ENCODE measurements at places on chromosomes 12 and 14.
A peak's percentile ranks its signal among the peaks of the same experiment; 100 is the strongest.

DNA sequence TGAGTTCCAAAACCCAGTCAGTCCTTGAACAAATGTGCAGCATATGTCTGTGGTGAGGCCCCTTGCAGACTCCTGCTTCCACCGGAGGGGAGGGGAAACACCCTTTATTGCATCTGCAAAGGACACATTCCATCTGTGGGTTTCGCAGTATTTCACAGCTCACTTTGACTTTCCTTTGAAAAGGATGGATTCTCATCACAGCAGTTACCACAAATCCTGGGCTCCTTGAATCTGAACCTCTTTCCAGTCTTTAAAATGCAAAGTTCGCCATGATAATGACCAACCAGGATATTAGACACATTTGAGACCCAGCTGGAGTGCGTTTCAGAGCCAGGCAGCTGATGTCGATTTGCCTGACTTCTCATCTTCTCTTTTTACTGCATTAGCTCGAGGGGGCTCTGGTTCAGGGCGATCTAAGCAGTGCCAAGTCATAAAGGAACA, 242.4 kb downstream of the SLC15A4 start:
- DNase-seq, result no peak

DNA sequence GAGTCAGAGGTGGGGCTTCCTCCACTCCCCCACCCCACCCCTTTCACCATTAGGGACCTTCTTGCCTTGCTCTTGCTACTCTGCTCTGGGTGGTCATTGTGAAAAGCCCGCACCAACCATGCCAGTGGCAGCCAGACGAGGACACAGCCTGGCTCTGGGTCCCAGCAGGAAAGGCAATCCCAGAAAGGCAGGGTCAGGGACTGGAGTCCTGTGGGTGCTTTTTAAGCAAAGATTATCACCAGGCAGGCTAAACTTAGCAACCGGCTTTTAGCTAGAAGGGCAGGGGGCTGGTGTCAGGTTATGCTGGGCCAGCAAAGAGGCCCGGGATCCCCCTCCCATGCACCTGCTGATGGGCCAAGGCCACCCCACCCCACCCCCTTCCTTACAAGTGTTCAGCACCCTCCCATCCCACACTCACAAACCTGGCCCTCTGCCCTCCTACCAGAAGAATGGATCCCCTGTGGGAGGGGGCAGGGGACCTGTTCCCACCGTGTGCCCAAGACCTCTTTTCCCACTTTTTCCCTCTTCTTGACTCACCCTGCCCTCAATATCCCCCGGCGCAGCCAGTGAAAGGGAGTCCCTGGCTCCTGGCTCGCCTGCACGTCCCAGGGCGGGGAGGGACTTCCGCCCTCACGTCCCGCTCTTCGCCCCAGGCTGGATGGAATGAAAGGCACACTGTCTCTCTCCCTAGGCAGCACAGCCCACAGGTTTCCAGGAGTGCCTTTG, 1.2 kb upstream of the GAPDH start:
- peak; percentile 78 for DNase-seq

DNA sequence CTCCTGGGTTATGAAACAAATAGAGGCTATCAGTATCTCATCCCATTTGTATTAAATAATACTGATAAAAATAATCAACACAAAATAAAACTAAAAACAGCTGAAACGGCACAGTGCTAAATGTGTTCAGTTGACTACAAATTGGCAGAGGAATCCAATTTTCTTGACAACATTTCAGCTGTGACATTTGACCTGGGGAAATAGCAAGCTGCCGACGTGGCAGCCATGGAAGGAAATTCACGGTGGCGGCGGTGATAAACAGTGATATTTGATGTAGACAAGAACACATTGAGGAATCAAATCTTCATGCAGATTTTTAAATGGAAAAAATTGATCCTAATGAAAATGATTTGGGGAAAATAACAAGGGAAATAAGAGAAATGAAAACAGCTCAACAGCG, 159.1 kb upstream of the RTL1 start:
- DNase-seq, result no peak

DNA sequence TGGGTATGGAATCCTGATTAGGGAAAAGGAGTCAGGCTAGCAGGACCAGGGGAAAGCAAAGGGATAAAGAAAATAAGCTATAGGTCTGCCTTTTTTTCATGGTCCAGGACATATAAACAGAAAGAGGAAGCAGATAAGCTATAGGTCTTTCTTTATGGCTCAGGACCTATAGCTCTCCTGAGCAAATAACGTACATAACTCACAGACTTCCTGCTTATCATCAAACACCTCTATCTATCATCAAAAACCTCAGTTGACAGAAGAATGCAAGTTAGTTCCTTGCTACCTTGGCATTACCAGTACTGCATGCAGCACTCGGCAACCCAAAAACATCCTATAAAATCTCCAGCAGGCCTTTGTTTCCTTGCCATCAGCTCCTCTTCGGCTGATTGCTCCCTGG, 238.7 kb upstream of the OR4E1 start:
- DNase-seq, result no peak

DNA sequence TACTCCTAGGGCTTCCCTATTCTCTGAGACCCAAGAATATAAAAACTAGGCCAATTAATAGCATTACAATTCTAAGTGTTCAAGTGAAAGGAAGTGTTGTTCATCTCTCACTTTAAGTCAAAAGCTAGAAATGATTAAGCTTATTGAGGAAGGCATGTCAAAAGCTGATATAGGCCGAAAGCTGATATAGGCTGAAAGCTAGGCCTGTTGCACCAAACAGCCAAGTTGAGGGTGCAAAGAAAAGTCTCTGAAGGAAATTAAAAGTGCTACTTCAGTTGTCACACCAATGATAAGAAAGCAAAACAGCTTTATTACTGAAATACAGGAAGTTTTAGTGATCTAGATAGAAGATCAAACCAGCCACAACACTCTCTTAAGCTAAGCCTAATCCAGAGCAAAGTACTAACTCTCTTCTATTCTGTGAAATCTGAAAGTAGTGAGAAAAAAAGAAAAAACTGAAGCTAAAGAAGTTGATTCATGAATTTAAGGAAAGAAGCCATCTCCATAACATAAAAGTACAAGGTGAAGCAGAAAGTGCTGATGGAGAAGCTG, 68.9 kb downstream of the SLC6A15 start:
- DNase-seq, result no peak

GRCh38 chr12:78038541-78038940, 207.8 kb downstream of the NAV3 start:
- DNase-seq, result no peak

- DNase-seq, result no peak
These were observed 81.6 kb downstream of the PHETA1 start for GRCh38 chr12:111287125-111287900.

DNA sequence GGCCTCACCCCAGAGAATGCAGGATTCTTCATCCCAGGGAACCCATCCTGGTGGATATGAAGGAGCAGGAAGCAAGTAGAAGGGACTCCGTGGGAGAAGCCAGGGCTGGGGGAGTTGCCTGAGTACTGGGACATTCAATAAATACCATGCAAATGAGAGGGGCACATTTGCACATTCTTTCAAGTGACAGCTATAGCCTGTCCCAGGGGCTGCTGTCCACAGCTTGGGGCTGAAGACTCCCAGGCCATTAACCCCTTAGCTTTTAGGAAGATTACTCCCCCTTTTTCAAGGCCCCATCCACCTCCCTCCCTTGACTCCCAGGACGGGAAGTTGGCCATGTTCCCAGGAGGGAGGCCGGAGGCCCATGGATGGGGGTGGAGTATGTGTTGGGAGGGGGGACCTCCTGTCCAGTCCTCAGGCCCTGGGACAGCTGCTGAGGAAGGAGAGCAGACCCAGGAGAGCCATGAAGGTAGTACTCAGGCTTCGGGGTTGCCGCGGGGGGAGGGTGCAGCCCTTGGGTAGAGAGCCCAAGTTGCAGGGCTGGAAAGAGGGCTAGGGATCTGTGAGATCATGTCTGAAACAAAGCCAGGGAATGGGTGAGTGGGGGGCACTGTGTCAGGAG, 974 bp upstream of the TNS2 start:
- peak; percentile 88 for DNase-seq

DNA sequence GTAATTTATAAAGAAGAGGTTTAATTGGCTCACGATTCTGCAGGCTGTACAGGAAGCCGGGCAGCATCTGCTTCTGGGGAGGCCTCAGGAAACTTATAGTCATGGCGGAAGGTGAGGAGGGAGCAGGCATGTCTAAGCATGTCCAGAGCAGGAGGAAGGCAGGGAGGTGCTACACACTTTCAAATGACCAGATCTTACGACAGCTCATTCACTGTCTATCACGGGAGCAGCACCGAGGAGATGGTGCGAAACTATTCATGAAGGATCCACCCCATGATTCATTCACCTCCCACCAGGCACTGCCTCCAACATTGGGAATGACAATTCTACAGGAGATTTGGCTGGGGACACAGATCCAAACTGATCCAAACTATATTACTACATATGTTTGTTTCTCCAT, 10.0 kb downstream of the SFSWAP start:
- DNase-seq, result peak; percentile 28

Data from Right ventricle myocardium inferior (tissue), 1 donor.